ENCODE measurements at places on chromosomes 7 and 10. TPM values are rescaled to one million over a fixed set of nuclear protein-coding genes. Genes with fewer than 3 reads are reported as not detected.

GRCh38 chr7:142375710-142376313, 118.0 kb upstream of the PRSS58 start:
- H3K4me1 ChIP-seq = no peaks in the 10 kb centered on the region
- no peaks in the 10 kb centered on the region for H3K36me3 ChIP-seq
- peak overlapping the region; percentile 20 for H3K4me3 ChIP-seq
- DNase-seq = peak; percentile 46

GRCh38 chr7:24907311-24907886, 72.6 kb downstream of the OSBPL3 start:
- H3K4me3 ChIP-seq = no peak overlapping the region
- no peaks in the 10 kb centered on the region for H3K27me3 ChIP-seq
- peak; percentile 56 for DNase-seq
- H3K36me3 ChIP-seq = no peaks in the 10 kb centered on the region
- H3K27ac ChIP-seq = no peak overlapping the region
- H3K4me1 ChIP-seq = peaks cover 42% of the 10 kb centered on the region

DNA sequence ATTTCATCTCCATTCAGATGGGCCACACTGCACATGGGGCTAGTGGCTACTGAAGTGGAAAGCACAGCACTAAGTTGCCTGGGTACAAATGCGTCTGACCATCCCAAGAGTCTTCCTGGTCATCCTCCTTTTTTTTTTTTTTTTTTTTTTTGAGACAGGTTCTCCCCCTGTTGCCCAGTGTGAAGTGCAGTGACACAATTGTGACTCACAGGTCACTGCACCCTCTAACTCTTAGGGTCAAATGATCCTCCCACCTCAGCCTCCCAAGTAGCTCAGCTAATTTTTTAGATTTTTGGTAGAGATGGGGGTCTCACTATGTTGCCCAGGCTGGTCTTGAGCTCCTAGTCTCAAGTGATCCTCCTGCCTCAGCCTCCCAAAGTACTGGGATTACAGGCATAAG, 3.4 kb upstream of the TRRAP start:
- peaks cover 4% of the 10 kb centered on the region for H3K27me3 ChIP-seq
- DNase-seq = no peak
- peaks cover 6% of the 10 kb centered on the region for H3K4me1 ChIP-seq
- H3K4me3 ChIP-seq = no peak overlapping the region

DNA sequence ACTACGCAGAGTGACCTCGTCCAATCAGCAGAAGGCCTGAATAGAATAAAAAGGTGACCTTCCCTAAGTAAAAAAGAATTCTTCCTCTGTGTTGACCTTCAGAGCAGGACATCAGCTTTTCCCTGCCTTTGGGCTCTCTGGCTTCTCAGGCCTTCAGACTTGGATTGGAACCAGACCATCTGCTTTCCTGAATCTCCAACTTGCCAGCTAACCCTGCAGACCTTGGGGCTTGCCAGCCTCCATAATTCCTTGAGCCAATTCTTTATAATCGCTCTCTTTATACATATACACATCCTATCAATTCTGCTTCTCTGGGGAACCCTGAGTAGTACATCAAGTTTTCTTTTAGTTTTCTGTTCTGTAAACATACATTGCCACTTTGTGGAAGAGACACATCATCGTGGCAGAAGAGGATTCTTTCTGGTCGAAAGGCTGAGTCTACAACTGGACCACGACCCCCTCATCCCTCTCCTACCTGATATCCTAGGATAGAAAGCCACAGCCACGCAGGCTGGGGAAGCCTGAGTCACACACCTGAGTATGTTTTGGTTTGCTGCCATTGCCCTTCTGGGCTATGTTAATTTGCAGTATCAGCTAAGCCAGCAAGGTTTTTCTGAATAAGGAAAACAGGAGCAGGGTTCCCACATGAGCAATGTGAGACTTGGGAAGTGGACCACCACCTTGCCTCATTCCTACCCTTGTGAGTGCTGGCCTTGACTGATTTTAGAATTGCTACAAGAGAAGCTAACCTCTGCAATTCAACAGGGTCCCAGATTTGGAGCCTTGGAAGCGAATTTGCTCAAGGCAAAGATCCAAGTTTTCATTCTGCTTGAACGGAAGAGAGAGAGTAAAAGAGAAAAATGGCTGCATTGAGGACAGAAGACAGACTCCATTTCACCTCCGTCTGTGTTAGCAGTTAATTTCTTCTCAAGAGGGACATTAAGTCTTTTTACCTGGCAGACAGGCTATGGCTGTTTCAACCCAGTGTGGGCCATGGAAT, 445.2 kb upstream of the FZD8 start:
- no peaks in the 10 kb centered on the region for H3K4me1 ChIP-seq
- H3K27me3 ChIP-seq = no peaks in the 10 kb centered on the region
- no peak overlapping the region for H3K27ac ChIP-seq
- no peak for DNase-seq
- H3K4me3 ChIP-seq = no peak overlapping the region

CDC123 gene
- 134 TPM for total RNA-seq

PDK4 gene
- not detected for total RNA-seq

GRCh38 chr10:74880041-74880440, 53.6 kb downstream of the KAT6B start:
- H3K36me3 ChIP-seq = no peaks in the 10 kb centered on the region
- no peak overlapping the region for H3K4me3 ChIP-seq
- DNase-seq = no peak
- no peaks in the 10 kb centered on the region for H3K27me3 ChIP-seq
- H3K4me1 ChIP-seq = peaks cover 16% of the 10 kb centered on the region

Data from activated CD4-positive, alpha-beta memory T cell treated with anti-CD3 and anti-CD28 coated beads for 36 hours (primary cell).